NCI-H446 treated with DMSO at 0.1 percent for 48 hours (cell line): ENCODE measurements at places on chromosomes 4 and X.

- DNase-seq, result no peak
Observed at GRCh38 chrX:1483843-1484637, 31.3 kb upstream of the ASMTL start.

DNA sequence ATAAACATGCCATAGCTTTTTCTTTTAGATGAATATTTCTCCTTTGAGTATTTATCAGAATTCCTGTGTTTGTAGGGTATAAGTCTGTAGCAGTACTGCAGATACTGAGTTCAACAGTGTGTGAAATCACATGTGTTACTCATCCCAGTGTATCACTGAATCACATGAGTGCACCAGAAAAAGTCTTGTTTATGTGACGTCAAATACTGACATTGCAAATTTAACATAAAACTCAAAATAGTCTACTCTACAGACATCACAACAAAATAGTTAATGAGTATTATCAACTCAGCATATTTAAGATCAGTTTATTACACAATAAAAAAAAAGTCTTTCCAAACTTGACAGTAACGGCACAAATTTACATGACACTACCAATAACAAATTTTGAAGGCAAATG is 221.3 kb downstream of the DCTD start:
- no peak for DNase-seq

- DNase-seq, result no peak
Observed at GRCh38 chr4:83177182-83177581, 62.7 kb upstream of the PLAC8 start.

DNA sequence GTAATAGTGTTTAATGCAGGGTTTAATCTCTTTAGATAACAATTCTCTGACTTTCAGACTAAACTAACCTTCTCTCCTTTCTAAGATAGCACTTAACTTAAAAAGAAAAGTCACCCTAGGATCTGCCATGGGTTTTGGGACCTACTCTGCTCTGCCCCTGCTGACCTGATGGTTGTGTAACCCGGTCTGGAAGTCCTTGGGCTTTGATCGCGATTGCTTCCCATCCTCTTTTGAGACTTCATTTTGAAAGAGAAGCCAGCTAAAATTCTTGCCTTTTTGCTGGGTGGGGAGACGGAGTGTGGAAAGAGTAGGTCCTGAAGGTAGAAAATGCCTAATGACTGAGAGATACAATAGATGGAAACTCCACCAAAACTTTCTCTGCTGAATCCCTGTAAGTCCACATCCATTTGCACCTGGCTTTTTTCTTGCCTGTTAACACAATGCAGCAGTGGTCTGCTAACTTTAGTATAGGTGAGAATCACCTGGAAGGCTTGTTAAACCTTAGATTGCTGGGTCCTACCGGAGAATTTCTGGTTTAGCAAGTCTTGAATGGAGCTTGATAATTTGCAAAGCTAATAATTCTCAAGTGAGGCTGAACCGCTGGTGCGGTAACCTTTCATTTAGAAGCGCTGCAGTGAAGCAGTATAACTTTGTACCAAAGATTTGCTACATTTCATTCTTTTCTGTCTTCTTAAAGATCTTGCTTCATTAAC is 45.6 kb upstream of the CCSER1 start:
- no peak for DNase-seq

DNA sequence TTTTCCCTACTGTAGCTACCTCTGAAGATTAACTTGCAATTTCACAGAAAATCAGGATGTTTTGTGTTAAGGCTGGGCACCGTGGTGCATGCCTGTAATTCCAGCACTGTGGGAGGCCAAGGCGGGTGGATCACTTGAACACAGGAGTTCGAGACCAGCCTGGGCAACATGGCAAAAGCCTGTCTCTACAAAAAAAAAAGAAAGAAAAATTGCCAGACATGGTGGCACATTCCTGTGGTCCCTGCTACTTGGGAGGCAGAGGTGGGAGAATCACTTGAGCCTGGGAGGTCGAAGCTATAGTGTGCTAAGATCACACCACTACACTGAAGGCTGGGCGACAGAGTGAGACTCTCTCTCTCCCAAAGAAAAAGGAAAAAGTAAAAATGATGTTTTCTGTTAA is 27.4 kb downstream of the APELA start:
- no peak for DNase-seq

DNA sequence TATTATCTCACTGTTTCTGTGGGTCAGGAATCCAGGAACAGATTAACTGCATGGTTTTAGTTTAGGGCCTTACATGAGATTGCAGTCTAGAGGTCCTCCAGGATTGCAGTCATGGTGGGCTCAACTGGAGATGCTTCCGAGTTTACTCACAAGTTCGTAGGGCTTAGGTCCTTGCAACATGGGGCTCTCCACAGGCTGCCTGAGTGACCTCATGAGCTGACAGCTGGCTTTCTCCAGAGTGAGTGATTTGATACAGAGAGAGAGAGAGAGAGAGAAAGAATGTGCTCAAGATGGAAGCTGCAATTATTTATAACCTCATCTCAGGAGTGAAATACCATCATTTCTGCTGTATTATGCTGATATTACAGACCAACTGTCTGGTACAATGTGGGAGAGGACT is 168.9 kb downstream of the GPAT3 start:
- DNase-seq, result no peak

- no peak for DNase-seq
Observed at GRCh38 chr4:647481-647880, 22.1 kb downstream of the PDE6B start.

- no peak for DNase-seq
Observed at GRCh38 chr4:184438375-184438774, 36.0 kb downstream of the IRF2 start.

DNA sequence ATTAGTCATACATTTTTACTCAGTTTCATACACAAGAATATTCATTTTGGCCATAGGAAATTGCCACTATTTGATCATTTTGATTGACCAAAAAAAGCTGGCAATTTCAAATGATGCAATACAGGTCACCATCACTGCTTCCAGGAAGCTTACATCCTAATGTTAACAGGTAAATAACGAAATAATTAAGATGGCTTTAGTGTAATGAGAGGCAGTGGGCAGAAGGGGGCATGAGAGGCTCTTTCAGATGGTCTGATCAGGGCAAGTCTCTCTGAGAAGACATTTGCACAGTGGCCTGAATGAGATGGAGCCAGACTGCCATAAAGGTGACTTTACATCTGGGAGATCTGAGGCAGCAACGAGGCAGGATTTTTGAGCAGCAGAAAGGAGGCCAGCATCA is 170.7 kb downstream of the SLIT2 start:
- no peak for DNase-seq

DNA sequence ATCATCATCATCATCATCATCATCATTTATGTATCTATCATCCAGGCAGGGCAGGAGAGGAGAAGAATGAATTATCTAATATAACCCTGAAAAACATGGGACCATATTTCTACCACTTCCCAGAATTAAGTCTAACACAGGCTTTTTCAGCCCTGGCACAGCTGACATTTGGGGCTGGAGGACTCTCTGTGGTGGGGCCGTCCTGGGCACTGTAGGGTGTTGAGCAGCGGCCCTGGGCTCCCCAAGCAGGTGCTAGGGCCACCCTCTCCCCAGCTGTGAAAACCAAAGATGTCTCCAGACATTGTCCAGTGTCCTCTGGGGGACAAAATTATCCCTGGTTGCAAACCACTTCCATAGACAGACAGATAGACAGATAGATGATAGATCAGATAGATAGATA is 288.4 kb downstream of the CRLF2 start:
- no peak for DNase-seq

DNA sequence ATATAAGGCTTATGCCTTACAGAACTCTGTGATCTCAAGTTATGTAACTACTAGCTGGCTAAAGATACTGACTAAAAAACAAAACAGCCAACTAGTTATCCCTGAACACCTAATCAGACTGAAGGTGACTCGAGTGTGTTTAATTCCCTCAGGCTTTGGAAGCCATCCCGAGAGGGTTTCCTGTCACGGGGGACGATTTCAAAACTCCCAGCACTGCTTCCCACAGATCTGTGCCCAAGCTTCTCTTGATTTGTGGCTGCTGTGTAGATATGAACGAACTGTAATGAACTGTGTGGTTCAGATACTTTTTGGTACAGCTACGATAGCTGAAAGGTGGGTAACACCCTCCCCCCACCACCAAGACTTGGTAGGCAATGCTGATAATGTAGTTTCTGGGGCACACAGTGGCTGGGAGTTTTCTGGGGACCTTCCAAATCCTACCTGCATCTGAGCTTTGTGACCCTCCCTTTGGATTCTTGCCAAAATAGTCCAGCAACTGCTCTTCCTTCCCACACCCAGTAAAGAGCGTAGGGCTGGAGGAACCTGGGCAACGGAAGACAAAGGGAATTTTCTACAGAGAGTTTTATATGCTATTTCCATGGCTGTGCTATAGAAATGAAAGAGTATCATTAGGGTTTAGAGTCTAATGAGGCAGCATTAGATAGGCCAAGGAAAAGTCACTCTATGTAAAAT is 148.8 kb downstream of the MGST2 start:
- DNase-seq, result no peak

DNA sequence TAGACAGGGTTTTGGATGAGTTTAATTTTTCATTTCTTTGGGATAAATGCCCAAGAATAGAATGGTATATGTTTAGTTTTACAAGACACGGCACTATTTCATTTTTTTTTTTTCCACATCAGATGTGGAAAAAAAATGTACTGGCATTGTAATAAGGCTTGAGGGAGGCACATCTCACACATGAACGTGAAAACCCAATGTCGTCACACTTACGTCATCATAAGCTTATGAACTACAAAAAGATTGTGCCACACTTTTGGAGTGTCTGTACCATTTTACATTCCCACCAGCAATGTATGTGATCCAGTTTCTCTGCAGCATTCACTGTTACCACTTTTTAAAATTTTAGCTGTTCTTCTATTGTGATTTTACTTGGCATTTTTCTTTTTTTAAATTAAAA is 74.2 kb downstream of the TAF1 start:
- DNase-seq, result no peak

- DNase-seq, result no peak
Observed at GRCh38 chr4:40264497-40264896, 67.7 kb downstream of the RHOH start.

- DNase-seq, result no peak
Observed at GRCh38 chrX:100413229-100413628, 3.2 kb upstream of the PCDH19 start.

DNA sequence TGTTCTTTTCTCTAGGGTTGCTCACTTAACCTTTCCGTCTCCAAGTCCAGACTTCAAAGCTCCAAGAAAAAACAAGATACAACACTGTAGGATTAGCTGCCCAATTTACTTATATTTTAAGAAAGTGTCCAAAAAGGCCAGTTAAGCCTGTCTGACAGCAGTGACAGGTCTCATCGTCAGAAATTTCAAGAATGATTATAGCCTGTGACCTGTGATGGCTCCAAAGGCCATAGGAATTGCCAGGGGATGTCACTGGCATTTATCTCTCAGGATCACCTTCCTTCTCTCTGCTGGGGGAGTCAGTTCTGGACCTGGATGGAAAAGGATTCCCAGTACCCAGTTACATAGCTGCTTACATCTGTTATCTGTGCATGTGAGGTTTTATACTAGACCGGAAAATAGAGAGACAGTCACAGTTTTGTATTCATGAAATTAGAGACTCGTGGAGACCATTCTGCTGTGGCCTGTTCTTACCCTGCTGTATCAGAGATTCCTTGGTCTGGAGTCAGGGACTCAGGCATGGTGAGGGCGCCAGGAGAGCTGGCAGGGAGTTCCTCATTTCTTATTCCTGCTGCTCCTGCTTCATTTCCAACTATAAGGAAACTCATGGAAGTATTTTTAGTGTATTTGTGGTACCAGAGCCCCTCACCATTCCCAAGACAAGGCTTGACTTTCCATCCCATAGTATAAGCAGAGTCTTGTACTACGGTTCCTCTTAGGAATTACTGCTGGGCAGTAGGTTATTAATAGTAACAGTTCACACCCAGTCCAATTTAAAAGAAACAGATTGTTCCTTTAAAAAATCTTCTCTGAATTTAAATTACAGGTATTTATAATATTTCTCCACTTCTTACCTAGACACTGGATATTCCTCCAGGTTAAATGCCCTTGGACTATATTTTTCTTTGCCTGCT is 220.8 kb downstream of the SHROOM3 start:
- DNase-seq, result no peak

DNA sequence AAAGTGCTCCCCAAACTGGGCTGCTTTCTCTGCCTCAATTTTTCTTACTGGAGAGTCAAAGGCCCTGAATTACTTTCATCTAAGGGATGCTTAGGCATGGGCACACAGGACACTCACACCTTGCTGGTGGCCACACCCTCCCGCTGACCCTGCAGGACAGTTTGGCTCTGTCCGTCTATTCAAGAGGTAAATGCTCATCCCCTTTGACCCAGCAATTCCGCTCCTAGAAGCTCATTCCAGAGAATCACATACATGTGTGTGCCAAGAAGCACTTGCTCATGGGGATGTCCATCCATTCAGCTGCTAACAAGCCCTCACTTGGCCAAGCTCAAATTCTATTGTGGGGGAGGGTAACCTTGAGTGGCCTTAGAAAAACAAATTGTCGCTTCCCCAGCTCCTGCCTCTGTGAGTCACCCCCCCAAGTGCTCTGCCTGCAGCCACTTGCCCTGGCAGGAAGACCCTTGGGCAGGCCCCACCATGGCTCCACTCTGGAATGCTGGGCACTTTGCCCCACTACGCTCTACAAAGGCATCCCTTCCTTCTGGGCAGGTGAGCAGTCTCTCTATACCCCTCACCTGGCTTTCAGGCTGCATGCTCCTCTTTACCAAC is 54.5 kb downstream of the HTRA3 start:
- DNase-seq, result no peak

- no peak for DNase-seq
Observed at GRCh38 chrX:19361701-19362100, 18.0 kb downstream of the PDHA1 start.

GRCh38 chrX:23742697-23743622 is at the start of gene ACOT9:
TSS of gene ACOT9 (minus strand) at chrX:23743276. CDS start at chrX:23743144, 132 bp downstream.
- no peak for DNase-seq
